ENCODE measurements at places on chromosomes 4 and X. TPM values are rescaled to one million over a fixed set of nuclear protein-coding genes. Genes with fewer than 3 reads are reported as not detected.
A peak's percentile ranks its signal among the peaks of the same experiment; 100 is the strongest.

DNA sequence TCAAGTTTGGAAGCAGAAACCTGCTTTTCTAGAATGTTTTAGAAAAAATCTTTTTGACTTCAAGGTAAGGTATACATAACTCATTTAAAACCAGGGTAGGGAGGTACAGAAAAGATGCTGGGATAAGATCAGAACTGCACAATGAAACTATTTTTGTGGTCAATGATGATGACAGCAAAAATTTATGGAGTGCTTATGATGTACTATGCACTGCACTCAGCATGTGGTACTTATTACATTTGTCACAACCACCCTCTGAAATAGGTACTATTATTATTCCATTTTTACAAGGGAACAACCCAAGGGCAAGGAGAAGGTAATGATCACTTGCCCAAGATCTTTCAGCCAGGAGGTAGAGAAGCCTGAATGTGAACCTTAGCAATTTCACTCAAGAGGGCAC is 8.0 kb downstream of the GPM6B start:
- peak; percentile 6 for DNase-seq

DNA sequence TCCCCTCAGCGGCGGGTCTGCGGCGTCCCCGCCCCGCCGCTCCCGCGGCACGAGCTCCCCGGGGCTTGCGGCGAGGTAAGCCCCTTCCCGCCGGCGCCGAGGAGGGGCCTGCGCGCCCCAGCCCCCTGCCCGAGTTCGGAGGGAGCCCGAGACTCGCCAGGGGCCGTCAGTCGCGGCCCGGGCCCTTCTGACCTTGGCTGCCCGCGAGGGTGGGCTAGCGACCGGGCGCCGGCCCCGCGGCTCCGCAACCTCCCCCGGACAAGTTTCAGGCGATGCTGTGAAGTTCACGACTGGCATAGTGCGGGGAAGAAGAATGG is 554 bp downstream of the CDKL5 start:
- no peak for DNase-seq

DNA sequence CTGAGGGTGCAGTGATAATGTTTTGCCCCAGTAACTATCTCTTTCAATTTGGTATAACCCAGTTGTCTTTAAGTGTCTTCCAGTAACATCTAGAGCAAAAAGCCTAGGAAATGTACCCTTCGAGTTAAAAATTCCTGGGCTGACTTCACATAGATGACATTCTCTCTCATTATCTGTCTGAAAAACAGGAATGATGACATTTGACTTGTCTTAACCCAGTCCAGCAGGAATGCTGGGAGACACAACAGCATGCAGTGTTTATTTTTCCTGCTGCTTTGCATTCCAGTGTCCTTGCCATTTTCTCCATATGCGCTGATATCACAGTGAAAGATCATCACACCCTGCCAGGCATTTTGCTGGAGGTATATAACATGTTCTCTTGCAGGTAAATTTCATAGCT is 130.0 kb downstream of the SOWAHB start:
- DNase-seq, result peak; percentile 22

GRCh38 chrX:39753293-39753996 is 344.3 kb downstream of the BCOR start:
- peak; percentile 37 for DNase-seq

DNA sequence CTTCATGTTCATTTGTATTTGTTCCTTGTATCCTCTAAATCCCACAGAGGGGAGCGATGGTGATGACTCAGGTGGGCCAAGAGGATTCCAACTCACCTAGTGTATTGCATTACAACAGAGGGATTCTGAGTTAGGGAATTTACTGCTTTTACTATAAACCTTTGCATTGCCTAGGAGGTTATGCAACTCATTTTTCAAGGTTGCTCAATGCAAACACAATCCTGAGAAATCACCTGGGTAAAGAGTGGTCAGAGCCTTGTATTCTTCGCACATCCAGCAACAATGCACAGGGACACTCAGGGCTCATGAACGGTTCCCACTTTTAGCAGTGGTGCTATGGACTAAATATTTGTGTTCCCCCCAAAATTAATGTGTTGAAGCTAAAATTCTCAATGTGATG is 28.6 kb upstream of the LSM6 start:
- no peak for DNase-seq

DNA sequence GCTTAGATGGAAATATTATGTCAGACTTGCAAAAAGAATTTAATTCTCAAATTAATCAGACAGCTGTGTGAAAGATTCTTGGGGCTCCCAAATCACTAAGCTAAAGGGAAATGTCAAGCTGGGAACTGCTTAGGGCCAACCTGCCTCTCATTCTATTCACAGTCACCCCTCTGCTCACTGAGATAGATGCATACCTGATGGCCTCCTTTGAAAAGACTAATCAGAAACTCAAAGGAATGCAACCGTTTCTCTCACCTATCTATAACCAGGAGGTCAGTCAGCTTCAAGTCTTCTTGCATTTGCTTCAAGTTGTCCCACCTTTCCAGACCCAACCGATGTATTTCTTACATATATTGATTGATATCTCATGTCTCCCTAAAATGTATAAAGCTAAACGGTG is 882.7 kb downstream of the CENPC start:
- DNase-seq, result no peak

DDIT4L gene
- total RNA-seq, result 9.6 TPM

GLRB gene
- total RNA-seq, result 24.8 TPM

PRR32 gene
- total RNA-seq, result not detected
